ENCODE measurements at places on chromosomes 16 and 17.
A peak's percentile ranks its signal among the peaks of the same experiment; 100 is the strongest.

- peak; percentile 7 for DNase-seq
Measured at GRCh38 chr16:73956587-73957494, 339.8 kb upstream of the PSMD7 start.

- no peak for DNase-seq
Measured at GRCh38 chr17:73430848-73431247, 119.0 kb upstream of the CDC42EP4 start.

DNA sequence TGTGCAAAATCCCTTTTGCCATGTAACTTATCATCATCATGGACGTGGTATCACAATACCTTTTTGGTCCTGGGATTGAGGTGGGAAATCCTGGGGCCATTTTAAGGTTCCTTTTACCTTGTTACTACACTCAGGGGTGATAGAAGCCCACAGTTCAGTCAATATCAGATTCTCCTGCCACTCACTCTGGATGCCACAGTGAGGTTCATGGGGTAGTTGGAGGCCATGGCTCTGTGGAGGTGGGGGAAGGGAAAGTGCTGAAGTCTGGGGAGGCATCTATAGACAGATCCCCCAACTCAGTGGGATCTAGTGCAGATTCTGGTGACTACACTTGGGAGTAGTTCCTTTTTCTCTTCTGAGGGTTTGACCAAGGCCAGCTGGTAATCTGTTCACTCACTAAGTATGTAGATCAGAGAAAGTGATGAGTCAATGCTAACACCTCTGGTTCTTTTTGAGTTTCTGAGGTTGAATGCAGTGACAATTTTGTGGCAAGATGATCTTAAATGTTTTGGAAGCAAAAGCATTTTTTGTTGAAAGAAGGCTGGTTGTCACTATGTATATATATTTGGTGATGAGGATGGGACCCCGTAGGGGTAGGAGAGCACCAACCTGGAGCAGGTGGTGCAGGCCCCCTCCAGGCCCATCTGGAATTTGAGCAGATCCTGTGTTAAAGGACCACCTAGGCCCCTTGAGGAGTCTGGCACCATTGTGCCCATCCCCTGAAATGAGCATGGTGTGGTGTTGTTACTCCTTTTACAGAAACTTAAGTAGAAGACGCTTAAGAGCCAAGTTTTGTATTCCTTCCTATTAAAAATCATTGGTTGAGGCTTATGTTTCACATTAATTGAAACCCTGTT, 18.8 kb upstream of the IRF8 start:
- DNase-seq, result no peak

- no peak for DNase-seq
Measured at GRCh38 chr17:2195729-2196128, 107.9 kb downstream of the SMG6 start.

- peak; percentile 12 for DNase-seq
Measured at GRCh38 chr17:81976332-81977210, 858 bp upstream of the ASPSCR1 start.

DNA sequence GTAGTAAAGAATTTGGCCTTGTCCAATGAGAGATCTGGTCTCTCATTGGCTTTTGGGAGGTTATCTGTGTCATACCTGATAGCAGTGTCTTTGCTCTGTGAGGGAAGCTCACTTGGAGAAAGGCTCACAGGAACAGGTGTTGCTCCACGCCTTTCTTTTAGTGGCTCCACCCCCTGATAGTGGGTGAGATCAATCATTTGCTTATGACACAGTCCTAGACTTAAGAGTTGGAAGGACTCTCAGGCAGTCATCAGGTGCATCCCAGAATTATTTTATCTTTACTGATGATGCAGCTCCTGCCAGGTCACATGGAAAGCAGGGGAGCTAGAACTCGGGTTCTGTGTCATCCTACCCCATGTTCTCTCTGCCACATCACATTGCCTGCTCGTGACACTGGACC, 59.3 kb downstream of the CENPV start:
- DNase-seq, result no peak

DNA sequence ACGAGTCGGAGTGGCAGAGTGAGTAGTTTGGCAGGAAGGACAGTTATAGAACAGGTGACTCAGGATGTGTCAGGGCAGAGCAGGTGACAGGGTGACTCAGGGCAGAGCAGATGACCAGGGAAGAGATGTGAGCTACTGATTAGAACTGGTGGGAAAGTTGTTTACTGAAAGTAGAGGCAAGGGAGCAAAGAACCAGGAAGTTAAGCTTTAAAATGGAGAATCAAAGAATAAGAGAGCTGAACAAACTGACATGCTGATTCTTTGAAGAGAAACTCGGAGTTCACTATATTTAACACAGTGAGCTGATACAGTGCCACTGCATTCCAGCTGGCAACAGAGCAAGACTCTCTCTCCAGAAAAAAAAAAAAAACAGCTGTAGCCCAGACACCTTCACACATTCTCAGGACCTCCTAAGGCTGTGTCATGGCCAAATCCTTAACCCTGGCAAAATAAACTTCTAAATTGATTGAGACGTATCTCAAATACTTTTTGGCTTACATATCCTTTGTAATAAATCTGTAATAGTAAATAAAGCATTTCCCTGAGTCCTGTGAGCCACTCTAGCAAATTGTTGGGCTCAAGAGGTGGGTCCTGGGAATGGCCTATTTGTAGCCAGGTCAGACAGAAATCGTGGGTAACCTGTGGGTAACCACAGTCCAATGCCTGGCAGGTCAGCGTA, 12.3 kb upstream of the UBE2I start:
- peak; percentile 14 for DNase-seq

DNA sequence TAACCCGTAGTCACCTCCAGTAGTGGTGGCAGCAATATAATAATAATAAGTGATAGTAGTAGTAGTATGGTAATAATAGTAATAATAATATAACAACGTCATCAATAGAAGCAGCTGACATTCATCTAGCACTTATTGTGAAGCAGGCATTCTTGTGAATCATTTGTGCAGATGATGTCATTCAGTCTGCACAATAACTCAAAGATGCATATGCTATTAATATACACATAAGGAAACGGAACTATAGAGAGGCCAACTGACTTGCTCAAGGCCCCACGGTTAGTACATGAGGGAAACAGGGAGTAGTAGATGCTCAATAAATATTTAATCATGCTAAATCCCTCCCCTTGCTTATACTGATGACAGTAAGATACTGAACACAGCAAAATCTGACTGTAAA, 35.4 kb upstream of the GAN start:
- DNase-seq, result no peak

DNA sequence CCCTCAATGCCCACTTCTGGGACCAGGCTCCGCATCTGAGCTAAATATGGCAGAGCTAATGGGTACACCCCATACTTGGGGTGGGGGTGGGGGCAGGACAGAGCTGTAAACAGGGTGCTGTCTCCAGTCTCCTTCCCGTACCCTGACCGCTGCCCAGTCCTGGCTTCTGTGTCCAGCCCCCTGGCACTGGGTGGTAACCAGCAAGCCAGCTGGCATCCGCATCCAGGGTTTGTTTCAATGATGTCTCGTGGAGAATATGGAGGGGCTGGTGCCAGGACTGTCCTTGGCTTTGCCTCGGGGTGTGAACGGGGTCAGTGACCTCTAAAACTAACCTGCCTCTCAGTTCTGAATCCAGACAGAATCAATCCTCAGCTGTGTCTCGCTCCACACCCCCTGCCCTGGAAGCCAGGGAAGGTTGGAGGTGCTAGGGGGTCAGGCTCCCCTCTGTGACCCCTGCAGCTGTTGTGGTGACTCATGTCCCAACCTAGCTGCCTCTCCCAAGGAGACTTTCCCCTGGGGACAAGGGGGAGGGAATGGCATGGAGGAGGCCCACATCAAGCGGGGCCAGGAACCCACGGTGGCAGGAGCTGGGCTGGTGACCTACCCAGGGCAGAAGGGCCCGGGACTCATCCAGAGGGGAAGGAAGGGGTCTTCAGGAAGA, 1.5 kb upstream of the PNMT start:
- DNase-seq, result no peak

All from CD4-positive, alpha-beta T cell treated with Interleukin-15 for 4 hours (primary cell).